IPS DF 6.9 (cell line): ENCODE measurements at places on chromosomes 16 and 17.

- DNase-seq, result no peak
Observed at GRCh38 chr17:35536664-35537171, 760 bp downstream of the SLFN12L start.

DNA sequence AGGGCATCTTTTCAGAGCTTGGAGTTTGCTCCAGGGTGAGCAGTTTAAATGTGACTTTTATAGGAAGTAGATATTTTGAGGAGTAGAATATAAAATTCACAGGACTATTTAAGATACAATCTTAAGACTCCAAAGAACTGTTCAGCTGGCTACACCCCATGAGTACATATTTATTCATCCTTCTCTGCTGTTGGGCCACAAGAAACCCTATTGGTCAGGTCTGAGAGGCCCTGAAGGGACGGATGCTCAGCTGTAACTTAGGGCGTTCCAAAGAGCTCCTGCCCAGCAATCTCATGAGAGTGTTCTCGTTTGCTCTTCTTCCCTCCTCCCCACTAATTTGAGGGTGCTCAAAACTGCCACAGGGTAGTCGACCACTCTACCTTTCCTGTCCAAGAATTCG lies 7.3 kb downstream of the ST6GALNAC2 start:
- no peak for DNase-seq

DNA sequence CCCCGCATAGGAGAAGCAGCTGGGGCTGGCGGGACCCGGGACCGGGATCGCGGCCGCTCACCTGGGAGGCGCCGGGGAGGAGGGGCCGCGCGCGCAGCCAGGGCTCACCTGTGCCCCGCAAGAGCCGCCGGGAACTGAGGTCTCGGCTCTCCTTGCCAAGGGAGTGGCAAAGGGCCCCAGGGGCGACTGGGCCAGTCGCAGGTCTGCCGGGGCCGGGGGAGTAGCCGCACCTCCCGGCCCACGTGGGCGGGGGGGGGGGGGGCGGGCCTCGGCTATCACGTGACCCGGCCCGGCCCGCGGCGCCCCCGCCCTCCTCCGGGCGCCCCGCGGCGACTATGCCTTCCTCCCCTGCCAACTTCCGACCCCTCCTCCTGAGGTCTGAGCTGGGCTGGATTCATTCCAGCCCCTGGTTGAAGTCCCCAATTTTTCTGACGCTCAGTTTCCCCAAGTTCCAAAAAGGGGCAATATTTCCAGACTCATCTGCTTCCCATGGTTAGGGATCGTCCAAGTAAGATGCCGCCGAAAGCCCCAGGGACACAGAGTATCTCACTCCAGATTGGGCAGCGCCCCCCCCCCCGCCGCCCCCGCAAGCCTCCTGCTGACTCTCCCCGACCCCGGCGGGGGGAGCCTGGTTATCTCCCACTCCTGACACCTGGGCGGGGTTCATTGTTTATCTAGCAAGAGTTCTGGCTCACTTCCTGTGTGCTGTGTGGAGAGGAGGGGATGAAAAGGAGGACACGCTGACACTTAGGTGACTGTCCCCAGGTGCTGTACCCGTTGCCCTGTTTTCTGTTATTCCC lies at the start of gene TMC6:
Gene TMC6 (minus strand): TSS at position 205 of the 800 bp plus-strand sequence. CDS start 1,923 bp downstream, outside the sequence.
- DNase-seq, result no peak

DNA sequence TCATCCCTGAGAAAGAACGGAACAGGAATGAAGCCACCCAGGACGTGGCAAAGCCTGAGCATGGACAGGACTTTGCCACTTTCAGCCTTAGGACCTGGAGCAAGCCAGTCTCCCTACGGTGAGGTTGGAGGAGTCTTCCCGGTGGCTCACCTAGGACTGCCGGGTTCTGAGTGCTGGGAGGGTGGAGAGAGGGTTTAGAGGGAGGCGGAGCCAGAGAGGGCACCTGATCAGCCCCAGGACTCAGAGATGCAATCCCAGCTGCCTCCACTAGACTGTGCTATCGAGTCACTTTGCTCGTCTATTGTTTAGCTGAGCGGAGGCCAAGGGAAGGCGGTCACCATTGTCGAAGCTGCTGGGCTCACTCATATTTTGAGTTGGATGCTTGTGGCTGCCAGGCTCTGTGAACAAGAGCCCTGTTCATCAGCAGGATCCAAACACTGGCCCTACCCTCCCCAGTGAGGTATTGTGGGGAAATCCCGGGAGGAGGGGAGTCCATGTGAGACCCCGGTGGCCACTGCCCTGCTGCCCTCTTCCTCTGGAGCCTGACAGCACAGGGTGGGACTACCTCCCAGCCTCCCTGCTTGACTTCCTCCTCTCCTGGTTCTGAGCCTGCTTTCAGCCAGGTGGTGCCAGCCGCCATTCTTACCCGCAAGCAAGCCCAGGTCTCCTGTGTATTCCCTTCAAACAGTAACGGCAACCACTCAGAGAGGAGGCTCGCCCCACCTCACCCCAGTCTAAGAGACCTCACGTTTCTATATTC lies 7.0 kb downstream of the KRT14 start:
- DNase-seq, result peak; percentile 97

- DNase-seq, result no peak
Observed at GRCh38 chr16:14449790-14450480, 180.1 kb downstream of the PARN start.

DNA sequence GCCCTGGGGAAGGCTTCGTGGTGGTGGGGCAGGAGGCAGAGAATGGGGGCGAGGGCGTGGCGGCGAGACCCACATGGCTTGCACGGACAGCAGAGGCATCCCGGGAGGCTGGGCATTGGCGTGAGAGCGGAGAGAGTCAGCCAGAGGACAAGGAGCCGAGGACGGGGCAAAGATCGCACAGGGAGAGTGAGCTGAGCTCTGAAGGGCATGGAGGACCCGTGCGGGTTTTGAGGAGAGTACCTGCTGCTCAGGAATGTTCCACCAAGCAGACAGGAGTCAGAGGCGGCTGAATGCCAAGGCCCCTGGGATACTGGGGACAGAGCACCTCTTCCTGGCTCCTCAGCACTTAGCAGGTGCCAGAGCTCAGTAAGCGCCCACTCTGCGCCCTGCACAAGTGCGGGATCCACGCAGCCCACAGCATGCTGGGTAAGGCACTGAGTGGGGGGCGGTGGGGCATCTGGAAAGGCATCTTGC lies 47.8 kb downstream of the ARHGAP27 start:
- DNase-seq, result no peak

DNA sequence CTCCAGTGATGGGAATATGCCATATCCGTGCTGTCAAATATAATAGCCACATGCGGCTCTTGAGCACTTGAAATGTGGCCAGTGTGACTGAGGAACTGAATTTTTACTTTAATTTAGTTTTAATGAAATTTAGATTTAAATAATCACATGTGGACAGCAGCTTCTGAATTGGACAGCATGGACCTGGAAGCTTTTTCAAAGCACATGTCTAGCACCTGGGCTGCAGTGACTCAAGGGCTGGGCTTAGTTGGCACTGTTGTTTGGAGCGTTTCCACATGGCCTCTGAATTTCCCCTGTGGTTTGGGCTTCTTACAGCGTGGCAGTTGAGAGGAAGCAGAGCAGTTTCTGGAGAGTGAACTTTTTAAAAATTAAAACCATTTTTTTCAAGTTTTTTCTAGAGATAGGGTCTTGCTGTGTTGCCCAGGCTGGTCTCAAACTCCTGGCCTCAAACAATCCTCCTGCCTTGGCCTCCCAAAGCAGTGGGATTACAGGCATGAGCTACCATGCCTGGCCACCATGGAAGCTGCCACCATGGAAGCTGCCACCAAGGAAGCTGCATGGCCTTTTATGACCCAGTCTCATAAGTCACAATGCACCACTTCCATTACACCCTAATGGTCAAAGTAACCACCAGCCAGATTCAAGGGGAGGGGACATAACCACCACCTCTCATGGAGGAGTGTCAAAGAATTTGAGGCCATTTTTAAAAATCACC lies 6.7 kb upstream of the TOB1 start:
- no peak for DNase-seq

DNA sequence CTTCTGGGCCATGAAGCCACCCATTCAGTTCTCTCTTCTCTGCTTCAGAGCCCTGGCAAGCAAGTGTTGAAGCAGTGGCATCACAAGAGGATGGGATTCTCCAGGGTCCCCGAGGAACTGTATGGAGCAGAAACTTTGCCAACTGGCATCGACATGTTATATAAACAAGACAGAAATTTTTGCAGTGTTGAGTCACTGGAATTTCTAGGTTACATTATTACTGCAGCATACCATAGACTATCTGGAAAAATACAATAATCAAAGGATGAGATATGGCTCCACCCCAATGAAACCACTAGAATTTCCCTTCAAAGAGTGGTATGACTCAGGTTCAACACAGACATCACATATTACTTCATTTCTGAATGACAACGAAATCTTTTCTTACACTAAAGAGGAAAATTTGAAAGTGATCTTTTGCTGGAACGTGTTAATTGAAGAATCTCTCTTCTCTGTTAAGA lies 343.0 kb upstream of the DYNLRB2 start:
- no peak for DNase-seq

DNA sequence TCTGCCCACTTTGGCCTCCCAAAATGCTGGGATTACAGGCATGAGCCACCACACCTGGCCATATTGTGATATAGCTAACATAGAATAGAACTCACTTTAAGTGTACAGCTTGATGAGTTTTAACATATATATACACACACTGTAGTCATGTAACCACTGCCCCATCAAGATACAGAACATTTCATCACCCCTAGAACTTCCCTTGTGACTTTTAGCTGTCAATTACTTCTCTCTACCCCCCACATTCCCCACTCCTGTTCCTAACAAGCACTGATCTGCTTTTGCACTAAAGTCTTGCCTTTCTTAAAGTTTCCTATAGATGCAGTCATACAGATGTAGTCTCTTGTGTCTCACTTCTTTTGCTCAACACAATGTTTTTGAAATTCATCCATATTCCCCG lies 93.1 kb downstream of the PITPNC1 start:
- DNase-seq, result no peak

GRCh38 chr16:878886-879285 lies 78.4 kb upstream of the GNG13 start:
- no peak for DNase-seq

DNA sequence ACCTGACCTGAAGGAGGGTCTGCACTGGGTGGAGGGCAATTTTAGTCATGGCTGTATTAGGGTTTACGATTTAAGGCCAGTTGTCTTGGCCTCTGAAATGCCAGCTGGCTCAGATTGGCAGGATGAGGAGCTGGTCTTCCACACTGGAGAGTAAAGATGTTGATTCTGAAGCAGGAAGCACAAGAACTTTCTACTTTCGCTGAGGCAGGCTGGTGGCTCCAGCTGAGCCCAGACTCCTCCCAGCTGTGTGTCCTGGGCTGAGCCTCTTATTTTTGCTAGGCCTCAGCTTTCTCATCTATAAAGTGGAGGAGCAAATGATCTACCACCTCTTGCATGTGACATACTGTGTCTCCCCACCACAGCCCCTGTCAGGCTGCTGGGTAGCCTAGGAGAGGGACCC lies 74.4 kb downstream of the MRM1 start:
- DNase-seq, result no peak

DNA sequence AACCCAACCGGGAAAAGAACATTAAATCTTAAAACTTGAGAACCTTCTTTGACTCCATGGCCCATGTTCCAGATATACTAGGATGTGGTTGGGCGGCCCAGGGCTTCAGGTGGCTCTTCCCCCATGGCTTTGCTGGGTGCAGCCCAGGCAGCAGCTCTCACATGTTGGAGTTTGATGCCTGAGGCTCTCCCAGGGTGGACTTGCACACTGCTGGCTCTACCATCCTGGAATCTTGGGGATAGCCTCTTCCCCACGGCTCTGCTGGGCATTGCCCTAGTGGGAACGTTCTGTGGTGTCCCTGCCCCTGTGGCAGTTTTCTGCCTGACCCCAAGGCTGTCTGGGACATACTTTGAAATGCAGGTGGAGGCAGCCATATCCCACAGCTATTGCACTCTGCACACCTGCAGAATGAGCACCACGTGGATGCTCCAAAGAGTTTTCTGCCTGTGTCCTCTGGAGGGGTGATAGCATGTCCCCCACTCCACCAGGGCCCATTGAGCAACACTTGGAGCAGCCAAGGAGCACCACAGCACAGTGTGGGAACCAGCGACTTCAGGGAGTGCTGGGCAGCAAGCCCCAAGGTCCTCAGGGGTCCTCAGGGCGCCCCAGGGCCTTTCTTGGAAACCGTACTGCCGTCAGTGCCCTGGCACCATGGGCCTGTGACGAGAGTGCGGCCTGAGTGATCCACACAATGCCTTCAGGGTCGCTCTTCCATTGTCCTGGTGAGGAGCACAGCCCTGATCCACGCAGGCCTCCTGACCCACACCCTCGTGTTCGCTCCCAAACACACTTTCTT lies 70.8 kb downstream of the GOSR1 start:
- no peak for DNase-seq
